ENCODE measurements at places on chromosomes 4 and X.

DNA sequence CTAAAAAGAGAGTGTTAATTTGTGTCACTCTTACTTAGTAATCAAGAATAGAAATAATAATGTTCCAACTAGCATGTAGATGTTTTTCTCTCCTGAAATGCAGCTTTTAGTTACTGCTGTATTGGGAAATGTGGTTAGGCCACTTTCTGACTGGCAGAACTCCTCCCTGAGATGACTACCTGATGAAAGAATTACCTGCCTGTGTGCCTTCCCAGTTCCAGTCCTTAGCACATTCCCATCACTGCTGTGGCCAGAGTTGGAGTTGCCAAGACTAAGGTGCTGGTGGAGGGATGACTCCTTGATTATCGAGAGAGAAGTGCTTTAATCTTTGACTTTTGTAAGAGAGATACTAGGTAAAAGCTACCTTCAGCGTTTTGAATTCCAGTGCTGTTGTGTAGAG lies 9.5 kb downstream of the GAB1 start:
- DNase-seq = no peak

- no peak for DNase-seq
These were observed 694.5 kb upstream of the SLIT2 start for GRCh38 chr4:19557161-19557560.

GRCh38 chrX:116493271-116493670 lies 30.5 kb upstream of the CT83 start:
- no peak for DNase-seq

- DNase-seq = no peak
These were observed 146.2 kb downstream of the PCDH7 start for GRCh38 chr4:30866346-30866745.

GRCh38 chr4:65670331-65671031 lies at the start of gene EPHA5:
Gene EPHA5 (minus strand): TSS chr4:65670489. CDS start chr4:65669742, 747 bp downstream.
- peak; percentile 88 for DNase-seq

- no peak for DNase-seq
These were observed 54.4 kb downstream of the PHKA1 start for GRCh38 chrX:72659723-72660122.

- DNase-seq = no peak
These were observed 29.2 kb downstream of the NUDT9 start for GRCh38 chr4:87451537-87451936.

DNA sequence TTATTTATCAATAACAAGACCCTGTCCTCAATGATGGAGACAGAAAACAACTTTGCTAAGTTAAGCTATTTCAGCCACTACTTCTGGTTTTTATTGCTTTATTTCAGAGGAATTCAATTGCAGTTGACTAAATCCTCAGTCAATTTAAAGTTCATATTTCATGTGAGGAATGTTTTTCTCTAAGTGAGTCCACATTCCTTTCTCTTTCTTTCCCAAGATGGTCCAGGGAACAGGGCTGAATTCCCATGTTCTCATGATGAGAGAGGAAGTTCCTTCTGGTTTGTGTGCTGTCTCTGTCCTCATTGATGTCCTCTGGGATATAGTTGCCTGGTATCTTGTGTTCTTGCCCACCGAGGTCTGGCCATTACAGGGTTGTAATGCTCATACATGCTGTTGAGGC lies 117.2 kb downstream of the SLIT2 start:
- DNase-seq = no peak

DNA sequence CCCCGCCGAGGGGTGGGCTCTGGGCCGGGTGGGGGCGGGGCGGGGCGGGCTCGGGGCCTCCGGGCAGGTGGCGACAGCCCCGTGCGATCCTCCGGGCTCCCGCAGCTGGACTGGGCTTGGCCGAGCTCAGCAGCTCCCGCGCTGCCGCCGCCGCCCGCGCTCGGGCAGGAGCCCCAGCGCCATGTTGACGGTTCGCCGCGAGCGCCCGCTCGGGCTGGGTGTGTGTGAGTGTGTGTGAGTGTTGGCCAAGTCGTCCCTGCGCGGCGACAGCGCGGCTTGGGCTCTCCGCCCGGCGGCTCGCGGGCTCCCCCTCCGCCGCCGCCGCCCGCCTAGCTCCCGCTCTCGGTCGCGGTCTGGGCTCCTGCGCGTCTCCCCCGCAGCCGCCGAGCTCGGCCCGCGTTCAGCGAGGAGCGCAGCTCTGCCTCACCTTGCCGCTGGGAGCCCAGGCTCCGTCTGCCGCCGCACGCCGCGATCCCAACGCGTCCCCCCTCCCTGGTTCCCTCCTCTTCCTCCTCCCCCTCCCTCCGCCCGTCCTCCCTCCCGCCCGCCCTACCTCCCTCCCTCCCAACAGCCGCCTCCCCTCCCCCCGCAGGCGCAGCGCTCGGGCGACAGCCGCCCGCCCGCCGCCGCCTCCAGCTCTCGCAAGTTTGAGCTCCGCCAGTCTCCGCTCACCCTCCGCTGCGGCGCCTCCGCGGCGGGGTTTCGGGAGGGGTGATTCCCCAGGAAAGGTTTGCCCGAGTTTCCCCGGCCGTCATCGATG lies at the start of gene BCOR:
Gene BCOR (minus strand): TSS at position 455 of the 760 bp plus-strand sequence. CDS start 20,029 bp downstream, outside the sequence.
- DNase-seq = peak; percentile 72

GRCh38 chr4:32789026-32789608 lies 2068.9 kb downstream of the PCDH7 start:
- no peak for DNase-seq

GRCh38 chr4:100311181-100311580 lies 120.9 kb upstream of the DDIT4L start:
- no peak for DNase-seq

DNA sequence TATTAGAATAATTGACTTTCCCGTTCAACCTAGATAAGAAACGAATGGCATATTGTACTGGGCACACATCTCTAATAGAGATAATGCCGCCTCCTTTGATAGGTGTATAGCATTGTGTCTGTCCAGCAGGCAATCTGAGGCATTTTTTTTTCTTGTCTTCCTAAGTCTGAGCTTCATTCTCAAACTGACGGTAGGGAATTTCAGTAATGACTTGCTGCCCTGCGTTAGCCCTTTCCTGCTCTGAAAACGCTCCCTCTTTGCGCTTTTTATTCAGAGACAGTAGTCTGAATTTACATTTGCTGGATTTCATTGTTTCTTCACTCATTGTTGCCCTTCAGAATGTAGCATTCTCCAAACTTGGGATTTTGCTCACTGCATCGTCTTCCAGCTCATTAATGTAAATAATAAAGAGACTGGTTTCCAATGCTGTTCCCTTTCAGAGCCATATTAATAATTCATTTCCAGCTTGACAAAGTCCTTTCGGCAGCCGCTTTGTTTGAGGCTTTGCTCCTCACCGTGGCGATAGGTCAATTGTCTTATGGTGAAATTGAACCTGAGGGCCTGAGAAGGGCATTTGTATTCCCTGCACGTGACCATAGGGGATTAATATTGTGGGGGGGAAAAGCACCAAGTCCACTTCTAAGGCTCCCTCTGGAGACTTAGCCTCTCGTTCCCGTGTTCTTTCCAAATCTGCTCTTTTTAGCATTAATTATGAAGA lies 412.1 kb downstream of the SMARCA1 start:
- DNase-seq = no peak

GRCh38 chrX:10110984-10111363 lies 45.8 kb upstream of the CLCN4 start:
- DNase-seq = no peak

DNA sequence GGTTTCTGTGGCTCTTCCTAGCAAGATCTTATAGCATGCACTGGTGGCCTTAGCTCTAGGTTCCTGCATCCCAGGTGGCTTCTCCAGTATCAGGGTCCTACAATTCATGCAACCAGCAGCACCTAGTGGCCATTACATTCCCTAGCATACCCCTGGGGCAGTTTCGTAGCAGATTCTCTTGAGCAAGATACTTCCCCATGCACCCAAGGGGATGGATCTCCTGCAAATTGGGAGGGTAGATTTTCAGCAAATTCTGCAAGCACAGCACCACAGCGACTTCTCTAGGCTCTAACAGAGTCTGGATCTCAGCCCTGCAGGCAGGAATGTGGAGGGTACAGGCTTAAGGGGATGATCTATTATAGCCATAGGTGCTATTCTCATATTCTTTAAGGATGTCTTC lies 13.1 kb upstream of the SLC9B1 start:
- DNase-seq = peak; percentile 67

DNA sequence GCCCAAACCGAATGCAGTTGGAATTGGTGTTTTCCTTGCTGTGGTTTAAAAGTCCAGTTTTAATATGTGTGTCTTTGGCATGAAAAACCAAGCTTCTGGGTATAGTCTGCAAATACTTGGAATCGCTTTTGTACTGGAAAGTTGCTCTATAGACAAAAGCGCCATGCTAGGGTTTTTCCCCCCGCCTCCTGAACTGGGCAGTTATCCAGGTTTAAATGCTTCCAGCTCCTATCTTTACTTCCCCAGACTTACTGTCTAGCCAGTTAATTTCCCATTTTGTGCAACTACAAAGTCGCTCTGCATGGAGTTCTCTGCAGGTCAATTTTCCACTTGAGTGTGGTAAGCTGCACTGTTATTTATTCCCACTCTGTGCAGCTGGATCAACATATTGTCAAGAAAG lies 2.7 kb downstream of the RASL11B start:
- DNase-seq = no peak

DNA sequence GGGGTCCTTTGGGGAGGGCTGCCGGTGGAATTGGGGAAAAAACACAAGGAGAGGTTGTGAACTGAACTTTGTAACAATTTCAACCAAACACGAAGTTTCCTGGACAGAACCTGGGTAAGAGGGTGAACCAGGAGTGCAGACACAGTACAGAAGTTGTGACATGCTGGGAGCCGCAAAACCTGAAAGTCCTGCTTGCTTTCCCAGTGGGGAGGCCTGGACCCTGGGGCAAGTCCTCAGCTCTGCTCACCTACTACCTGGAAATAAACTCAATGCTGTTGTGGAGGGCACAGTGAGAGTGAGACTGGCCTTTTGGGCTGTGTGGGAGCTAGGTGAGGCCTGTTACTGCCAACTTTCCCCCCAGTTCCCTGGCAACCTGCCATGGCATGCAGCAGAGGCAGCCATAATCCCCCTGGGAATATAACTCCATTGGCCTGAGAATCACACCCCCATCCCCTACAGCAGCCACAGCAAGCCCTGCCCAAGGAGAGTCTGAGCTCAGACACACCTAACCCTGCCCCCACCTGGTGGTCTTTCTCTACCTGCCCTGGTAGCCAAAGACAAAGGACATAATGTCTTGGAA lies 162.8 kb downstream of the THOC2 start:
- no peak for DNase-seq

GRCh38 chrX:13257223-13258051 lies 62.4 kb downstream of the ATXN3L start:
- DNase-seq = no peak

GRCh38 chrX:51862920-51863319 lies 30.5 kb upstream of the MAGED1 start:
- no peak for DNase-seq

DNA sequence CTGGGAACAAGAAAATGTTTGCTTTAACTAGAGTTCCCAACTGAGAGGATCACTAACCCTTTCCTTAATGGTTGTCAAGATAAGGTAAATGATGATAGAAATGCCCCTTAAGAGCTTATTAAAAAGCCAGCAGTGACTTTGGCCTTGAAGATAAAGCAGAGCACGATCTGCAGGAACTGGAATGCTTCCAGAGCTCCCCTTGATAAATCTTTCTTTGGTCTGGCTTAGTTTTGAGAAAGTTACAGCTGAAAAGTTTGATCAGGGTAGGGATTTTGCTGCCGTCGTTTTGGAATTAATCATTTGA lies 64.0 kb downstream of the PTTG2 start:
- no peak for DNase-seq

GRCh38 chrX:17851874-17852273 lies 9.2 kb downstream of the RAI2 start:
- DNase-seq = no peak

GRCh38 chr4:7828011-7828720 lies 111.5 kb downstream of the AFAP1 start:
- no peak for DNase-seq

- no peak for DNase-seq
These were observed 168.8 kb downstream of the CLCN4 start for GRCh38 chrX:10325611-10326010.

GRCh38 chr4:54548831-54549460 lies 108.8 kb upstream of the KIT start:
- no peak for DNase-seq

DNA sequence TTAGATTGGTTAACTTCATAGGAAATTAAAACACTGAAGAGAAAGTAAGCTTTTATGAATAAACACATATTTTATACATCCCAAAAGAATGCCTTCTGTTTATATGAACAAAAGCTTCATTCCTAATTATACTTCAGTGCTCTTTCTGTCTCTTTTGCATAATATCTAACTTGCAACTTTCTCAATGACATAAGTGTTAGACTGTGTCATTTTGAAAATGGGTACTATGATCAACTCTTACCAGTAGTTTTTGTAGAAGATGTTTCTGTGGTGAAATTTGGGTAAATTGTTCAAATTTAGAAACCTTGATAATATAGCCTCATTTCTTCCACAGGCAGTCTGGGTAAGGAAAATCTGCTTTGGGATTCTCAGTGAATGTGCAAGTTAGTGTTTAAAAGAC lies 991.4 kb downstream of the CCSER1 start:
- DNase-seq = no peak

DNA sequence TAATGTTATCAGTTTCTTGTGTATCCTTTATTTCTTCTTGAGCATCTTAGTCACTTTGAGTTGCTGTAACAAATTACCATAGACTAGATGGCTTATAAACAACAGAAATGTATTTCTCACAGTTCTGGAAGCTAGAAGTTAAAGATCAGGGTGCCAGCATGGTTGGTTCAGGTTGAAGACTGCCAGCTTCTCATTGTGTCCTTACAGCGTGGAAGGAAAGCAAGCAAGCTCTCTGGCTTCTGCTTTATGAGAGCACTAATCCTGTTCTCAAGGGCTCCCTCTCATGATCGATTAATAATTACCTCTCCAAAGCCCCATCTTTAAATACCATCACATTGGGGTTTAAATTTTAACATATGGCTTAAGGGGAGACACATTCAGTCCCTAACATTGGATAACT lies 497.2 kb downstream of the RAPGEF2 start:
- no peak for DNase-seq
